A172 (cell line): ENCODE measurements at places on chromosomes 6 and 20. TPM values are rescaled to one million over a fixed set of nuclear protein-coding genes. Genes with fewer than 3 reads are reported as not detected.
A peak's percentile ranks its signal among the peaks of the same experiment; 100 is the strongest.

GRCh38 chr20:5030348-5031205 lies 29.3 kb upstream of the SLC23A2 start:
- no peak for DNase-seq

- no peak for DNase-seq
Measured at GRCh38 chr20:420721-421574, 12.8 kb downstream of the RBCK1 start.

The GJA1 gene
- 59.4 and 65.3 TPM in 2 replicates for total RNA-seq

DNA sequence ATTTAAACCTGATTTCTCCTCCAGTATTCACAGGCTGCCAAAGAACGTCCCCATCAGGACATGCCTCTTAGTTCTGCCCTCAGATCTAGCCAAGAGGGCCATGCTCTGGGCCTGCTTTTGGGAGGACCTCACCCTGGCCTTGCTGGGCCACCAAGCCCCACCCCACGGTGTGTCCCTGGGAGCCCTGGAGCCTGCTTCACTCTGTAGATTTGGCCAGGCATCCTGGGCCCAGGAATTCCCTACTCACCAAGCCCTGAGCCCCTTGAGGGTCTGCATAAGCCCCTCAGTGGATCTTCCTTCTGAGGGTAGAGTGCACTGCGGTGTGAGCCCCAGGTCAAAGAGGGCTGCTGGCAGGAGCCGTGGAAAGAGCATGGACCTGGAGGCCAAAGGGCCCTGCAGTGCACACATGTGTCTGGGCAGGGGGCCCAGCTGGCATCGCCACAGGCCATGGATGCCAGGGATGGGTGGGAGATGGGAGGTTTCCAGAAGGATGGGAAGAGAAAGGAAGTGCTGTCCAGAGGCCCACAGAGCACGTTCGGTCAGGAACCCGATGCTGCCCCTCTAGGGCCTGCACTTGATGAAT lies 98.0 kb downstream of the DACT2 start:
- no peak for DNase-seq

GRCh38 chr20:18632196-18632789 lies 44.4 kb downstream of the DTD1 start:
- peak; percentile 52 for DNase-seq

DNA sequence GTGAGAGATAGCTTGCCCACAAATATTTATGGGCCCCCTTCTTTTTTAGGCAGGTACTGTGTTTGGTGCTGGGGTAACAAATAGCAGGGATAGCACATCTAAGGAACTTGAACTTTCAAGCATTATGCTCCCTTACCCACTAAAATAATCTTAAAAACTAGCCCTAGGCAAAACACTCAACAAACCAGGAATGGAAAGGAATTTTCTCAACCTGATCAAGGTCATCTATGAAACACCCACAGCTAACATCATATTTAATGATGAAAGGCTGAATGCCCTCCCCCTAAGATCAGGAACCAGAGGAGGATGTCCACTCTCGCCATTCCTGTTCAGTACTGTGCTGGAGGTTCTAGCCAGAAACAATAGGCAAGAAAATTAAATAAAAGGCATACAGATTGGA lies 8.7 kb upstream of the SRPK1 start:
- DNase-seq, result no peak

DNA sequence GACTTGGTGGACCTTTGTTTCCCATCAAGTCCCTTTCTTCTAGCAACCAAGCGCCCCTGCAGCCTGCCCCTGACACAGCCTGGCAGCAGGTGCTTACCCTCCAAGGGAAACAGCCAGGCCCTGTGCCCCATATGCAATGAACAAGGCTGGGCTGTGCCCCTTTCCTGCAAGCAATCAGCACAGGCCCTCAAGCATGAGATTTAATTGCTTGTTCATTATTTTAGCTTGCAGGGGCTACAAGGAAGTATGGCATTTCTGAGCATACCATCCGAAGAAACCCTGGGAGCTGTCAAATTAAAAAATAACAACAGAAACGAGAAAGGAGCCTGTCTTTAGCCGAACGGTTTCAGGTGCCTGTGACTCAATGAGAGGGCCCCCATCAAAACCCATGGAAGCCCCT lies 522.9 kb upstream of the ARID1B start:
- no peak for DNase-seq

- DNase-seq, result no peak
Measured at GRCh38 chr6:105568142-105568541, 165.3 kb upstream of the PREP start.

The SPAG4 gene
- total RNA-seq, result 1.5 and 7.1 TPM in 2 replicates

GRCh38 chr6:6368684-6369052 lies 48.2 kb upstream of the F13A1 start:
- no peak for DNase-seq

The CD93 gene
- total RNA-seq, result not detected in 2 replicates

DNA sequence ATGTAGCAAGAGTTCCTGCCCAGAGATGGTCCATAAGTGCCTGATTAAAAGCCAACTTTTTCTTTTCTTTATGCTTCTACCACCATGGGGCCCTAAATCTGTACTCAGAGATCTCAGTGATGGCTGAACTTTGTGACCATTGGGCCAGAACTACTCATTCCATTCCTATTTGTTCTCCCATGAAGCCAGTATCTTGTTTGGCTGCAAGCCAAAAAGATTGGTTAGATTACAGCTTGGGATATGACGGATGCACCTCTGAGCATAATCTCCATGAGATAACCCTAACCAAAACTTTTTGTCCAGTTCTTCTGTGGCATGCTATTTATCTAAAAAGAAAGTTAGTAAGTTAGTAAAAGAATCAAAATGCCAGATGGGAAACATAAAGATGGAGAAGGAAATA lies 72.2 kb downstream of the PLCB4 start:
- no peak for DNase-seq

The FOXQ1 gene
- total RNA-seq, result 0.24 TPM in 1 of 2 replicates, not detected in the other

- DNase-seq, result no peak
Measured at GRCh38 chr20:8376940-8377339, 244.9 kb downstream of the PLCB1 start.

The STX11 gene
- total RNA-seq, result 0.86 and 0.88 TPM in 2 replicates

The BNIP5 gene
- not detected in 2 replicates for total RNA-seq

DNA sequence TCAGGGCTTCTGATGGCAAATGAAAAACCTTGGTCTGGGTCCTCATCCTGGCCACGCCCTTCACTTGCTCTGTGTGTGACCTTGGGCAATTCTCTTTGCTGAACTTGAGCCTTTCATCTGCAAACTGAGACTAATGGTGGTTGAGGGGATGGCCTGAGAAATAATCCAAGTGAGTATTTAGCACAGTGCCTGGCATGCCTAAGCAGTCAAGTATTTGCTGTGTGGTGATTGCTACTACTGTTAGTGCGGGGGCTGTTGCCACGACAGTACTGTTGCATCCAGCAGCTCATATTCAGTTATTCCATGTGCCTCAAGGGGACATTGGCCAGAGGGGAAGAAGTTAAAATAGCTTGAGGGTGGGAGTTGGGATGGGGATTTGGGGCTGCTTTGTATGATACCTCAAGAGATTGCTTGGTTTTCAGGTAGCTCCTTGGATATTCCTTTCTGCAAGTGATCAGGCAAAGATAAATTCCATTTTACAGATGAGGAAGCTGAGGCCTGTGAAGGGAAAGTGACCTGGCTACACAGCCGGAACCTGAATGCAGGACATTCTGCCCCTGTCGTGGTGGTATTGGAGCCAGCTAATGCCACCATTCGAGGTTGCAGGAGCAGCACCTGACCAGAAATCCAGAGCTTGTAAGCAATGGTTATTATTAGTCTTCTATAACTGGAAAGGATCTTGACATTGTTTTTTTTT lies 45.1 kb upstream of the EPB41L1 start:
- DNase-seq, result no peak
